ENCODE measurements at places on chromosomes 6 and 20.
A peak's percentile ranks its signal among the peaks of the same experiment; 100 is the strongest.

DNA sequence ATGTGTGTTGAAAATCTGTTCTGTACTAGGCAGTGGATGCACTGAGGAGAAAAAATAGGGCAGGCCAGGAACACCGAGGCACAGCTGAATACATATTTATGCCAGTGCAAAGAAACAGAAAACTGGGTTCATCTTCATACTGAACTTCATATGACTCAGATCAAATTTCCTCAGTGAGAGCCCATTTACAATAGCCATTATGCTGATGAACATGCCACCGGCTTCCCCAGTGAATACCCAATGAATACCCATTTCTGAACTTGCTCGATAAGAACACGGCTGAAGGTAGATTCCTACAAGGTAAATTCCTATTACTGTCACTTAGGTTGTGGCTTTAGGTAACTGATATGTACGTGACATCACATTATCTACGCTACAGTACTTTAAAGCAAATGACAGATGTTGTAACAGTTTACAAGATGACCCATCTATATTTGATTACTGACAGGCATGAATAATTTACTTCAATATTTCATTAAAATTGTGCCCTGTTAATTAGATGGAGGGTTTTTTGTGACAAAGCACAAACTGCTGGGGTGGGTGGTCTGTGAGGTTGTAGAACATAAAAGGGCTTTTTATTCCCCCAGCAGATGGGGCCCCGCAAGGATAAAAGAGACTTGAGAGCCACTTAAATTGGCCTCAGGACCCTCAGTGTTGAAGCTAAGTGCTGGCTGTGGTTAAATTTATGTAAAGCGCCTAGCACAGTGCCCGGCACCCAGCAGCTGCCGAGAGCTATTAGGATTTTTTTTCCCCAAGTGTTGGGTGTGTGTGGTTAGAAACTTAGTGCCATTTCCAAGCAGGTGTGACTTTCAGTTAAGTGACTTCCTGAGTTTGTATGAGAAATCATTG, 264.5 kb downstream of the CD83 start:
- DNase-seq = no peak

GRCh38 chr6:31020057-31020456, 9.8 kb downstream of the MUC22 start:
- DNase-seq = no peak

- no peak for DNase-seq
These were observed 51.2 kb upstream of the PDYN start for GRCh38 chr20:2045101-2045500.

- DNase-seq = peak; percentile 56
These were observed 19.9 kb downstream of the DSP start for GRCh38 chr6:7561153-7561964.

GRCh38 chr6:110597761-110598160, 121.3 kb upstream of the SLC22A16 start:
- DNase-seq = no peak

DNA sequence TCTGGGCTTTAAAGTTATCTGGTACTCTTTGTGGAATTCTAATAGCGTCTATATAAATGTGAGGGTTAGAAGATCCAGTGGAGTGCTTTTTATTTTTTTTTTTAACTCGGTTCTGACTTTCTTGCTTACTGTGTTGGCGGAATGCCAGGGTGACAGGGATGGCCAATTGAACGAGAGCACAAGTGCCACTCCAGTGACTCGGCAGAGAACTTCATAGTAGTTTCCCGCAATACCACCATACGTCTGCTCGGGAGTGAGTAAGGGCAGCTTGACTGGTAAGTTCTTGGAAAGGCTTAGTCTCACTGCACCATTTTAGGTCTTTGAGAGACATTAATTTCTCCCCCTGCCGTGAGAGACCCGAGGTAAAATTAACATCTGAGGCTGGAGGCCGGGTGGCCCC, 49.4 kb upstream of the TULP1 start:
- DNase-seq = no peak

GRCh38 chr6:8243475-8243874, 141.1 kb upstream of the EEF1E1 start:
- no peak for DNase-seq

GRCh38 chr6:21764989-21765388, 171.4 kb downstream of the SOX4 start:
- DNase-seq = no peak

DNA sequence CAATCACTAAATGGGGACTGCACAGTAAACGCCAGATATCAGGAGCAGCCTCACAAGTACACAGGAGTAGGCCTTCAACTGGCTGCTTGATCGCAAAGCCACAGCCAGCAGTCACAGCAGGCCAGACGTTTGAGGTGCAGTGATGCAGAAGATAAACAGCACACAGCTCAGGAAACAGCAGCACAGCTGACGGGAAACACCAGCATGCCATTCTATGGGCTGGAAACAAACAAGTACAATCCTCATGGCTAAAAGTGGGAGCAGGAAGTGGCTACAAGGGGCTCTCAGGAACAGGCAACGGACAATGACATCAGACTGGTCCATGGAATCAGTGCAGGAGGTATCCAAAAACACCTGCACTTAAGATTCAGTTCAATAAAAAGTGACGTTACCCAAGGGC, 111.0 kb downstream of the DTNBP1 start:
- no peak for DNase-seq

GRCh38 chr20:13243826-13244376, 22.8 kb downstream of the ISM1 start:
- DNase-seq = no peak

DNA sequence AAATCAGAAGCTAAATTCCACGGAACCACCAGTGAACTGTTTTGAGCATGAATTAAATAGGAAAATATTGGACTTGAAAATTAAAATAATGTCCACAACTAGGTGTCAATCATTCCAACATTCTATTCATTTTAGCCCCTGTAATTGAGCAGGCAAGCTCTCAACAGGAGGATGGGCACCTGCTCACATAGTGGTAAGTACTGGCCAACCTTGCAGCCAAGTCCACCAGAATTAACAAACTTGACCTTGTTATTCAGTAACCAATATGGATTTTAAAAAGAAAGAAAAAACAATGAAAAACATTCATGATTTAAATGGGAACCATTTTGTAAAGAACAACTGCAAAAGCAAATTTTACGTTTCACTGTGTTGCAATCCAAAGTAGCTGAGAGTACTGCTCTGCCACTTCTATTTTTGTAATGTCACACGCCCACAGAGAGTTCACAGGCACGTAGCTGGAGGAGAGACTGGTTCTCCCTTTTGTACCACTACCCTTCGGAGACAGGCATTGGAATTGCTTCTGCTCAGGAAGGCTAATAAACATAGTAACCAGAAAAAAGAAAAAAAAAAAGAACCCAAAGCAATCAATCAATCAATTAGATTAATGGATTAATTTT, 75.2 kb upstream of the F13A1 start:
- DNase-seq = no peak

DNA sequence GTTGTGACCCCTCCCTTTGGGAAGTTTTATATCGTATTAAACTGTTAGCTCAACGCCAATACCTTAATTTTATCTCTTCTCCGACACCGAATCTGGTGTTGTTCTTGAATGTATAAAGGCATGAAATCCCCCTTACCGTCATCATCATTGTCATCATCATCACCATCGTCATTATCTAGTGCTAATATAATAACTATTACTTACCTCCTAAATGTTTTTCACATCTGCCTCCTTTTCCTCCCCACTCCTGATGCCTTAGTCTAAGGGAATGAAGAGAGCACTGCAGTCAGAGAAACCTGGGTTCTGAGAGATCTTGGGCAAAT, 677 bp upstream of the ZBTB24 start:
- no peak for DNase-seq

DNA sequence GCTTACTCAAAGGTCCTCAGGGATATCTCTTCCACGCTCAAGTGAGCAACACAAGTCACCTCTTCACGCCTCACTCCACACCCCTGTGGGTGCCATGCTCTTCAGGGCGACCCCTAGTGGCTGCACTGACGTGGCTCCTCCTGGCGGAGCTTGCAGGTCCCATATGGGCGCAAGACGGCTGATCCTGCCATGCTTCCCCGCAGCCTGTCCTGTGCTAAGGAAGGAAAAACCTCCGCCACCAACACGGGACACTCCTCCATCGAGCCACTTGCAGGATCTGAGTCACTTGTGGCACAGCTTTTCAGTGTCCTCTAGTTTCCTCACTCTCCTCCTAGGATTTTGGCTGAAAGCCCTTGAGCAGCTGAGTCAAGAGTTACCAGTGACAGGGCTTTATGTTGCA, 90.7 kb downstream of the KHDC1L start:
- DNase-seq = peak; percentile 23

- no peak for DNase-seq
These were observed 105.0 kb upstream of the MRPS10 start for GRCh38 chr6:42322676-42323075.

DNA sequence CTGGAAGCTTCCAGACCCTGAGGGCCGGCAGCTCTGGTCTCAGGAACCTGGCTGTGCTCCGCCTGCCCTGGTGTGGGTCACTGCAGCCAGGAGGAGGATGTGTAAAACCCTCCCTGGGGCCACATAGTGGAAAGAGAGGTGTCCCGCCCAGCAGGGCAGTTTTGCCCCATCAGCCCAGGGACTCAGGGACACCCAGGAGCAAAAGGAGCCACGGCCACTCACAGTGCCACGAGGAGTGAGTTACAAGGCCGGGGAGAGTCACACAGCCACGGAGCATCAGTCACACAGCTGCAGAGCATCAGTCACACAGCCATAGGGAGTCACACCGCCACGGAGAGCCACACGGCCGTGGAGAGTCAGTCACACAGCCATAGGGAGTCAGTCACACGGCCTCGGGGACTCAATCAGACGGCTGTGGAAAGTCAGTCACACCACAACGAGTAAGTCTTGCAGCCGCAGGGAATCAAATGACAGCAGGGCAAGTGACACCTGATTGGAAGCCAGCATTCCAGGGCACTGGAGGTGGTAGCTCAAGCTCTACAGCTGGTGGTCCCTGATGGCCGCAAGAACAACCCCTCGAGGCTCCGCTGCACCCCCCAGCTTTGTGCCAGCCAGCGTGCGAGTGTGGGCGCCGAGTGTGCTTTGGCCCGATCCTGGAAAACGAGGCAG, 60.9 kb downstream of the DLL1 start:
- DNase-seq = no peak

GRCh38 chr6:56482525-56482924, 160.2 kb downstream of the DST start:
- DNase-seq = no peak

- no peak for DNase-seq
These were observed 46.0 kb upstream of the TTPAL start for GRCh38 chr20:44429419-44430269.

GRCh38 chr20:49367113-49367512, 89.3 kb upstream of the ZNFX1 start:
- no peak for DNase-seq

GRCh38 chr6:25336996-25337395, 57.8 kb downstream of the CARMIL1 start:
- no peak for DNase-seq

DNA sequence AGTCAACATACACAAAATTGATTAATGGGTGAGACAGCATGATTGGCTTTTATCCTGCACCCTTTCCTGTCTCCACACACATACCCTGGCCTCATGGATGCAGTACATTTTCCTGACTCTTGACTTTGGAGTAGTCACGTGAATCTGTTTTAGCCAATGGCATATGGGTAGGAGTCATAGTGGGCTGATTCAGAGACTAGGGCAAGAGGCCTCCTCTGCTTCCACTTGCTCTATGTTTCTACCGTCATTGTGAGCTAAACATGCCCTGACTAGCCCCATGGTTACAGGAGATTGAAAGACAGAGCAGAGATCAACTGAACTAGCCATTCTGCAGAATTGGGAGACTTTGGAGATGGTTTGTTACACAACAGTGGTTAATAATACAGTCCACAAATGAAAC, 850.0 kb downstream of the DHX35 start:
- no peak for DNase-seq

GRCh38 chr6:144417681-144418080, 132.5 kb downstream of the UTRN start:
- DNase-seq = no peak

DNA sequence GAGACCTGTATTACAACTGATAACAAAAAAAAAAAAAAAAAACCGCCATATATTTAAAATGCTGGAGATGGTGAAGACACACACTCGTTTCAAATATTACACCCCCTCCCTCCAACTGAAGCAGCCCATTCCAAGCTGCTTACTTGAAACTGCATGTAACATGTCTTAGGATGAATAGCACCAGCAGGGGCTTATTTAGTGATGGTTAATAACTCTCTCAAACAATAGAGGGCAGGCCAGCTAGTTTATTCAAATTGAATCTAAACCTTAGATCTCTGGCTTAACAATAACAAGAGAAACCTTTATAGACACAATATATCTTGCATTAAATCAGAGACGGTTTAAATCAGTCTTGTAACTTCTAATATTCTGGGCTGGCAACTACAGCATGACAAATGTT, 9.3 kb upstream of the JPH2 start:
- no peak for DNase-seq

GRCh38 chr20:23165307-23165750, 79.2 kb upstream of the CD93 start:
- no peak for DNase-seq

DNA sequence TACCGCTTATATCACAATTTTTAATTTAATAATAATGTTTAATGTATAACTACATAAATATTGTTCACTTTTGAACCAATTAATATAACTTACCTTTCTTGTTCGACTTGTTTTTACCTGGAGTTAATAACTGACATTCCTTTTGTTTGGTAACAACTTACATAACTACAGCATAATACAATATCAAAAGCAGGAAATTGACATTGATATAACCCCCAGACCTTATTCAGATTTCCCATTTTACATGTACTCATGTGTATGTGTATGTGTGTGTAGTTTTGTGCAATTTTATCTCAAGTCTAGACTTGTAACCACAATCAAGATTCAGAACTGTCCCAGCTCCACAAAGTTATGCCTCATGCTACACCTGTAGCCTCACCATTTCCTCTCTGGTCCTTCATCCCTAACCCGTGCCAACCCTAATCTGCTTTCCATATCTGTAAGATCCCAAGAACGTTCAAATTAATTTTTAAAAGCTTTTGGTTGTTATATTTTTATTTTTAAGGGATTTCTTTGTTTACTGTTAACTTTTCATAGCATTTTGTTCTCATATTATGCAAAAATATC, 190.6 kb downstream of the MANEA start:
- DNase-seq = no peak

GRCh38 chr20:30816182-30816645, 441.2 kb upstream of the DEFB115 start:
- DNase-seq = peak; percentile 61

- no peak for DNase-seq
These were observed 27.9 kb upstream of the SLC2A12 start for GRCh38 chr6:134080171-134080795.

DNA sequence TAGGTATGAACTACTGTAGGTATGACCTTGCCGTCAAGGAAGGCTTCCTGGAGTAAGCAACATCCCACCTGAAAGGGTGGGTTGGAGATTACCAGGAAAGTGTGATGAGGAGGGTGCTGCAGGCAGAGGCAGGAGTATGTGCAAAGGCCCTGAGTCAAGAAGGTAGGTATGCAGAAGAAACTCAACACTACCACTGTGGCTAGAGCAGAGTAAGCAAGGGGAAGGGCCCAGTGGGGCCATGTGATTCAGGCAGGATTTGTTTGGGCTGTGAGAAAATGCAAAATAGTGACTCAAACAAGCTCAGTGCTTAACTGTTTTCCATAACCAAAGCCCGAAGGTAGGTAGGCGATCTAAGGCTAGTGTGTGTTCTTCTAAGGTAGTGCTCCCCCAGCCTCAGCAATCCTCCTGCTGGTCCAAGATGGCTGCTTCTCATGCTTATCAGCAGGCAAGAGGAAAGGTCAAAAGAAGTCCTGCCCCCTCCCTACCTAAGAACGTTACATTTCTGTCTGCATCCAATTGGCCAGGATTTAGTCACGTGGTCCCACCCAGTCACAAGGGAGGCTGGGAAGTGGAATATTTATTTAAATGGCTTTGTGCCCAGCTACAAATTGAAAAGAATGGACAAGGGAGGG, 36.2 kb upstream of the HMGA1 start:
- DNase-seq = peak; percentile 78
